ENCODE measurements at places on chromosomes 7 and 10.

DNA sequence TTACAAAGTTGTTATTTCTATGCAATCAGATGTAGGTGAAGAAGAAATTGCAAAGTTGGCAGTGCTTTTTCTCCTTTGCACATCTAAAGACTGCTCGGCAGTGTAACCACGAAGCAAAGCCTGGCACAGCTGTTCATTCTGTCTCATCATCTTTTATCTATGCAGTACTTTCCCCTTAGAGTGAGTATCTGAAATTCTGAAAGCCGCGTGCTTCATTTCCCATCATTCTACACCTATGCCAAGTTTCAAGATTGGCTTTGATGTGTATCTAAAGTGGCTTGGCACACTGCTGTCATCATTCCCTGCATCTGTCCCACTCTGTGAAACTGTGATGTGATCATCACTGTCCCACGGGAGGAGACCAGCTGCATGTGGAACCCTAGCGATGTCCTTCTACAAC is 15.2 kb downstream of the SOSTDC1 start:
- DNase-seq: no peak

DNA sequence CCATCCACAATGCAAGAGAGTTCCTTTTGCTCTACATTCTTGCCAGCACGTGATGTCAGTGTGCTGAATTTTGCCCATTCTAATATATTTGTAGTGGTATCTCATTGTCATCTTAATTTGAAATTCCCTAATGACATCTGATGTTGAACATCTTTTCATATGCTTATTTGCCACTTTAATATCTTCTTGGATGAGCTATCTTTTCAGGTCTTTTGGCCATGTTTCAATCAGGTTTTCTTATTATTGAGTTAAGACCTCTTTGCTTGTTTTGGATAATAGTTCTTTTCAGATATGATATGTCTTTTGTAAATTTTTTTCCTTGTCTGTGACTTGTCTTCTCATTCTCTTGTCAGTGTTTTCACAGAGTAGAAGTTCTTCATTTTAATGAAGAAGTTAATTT is 20.4 kb upstream of the FAM3C start:
- DNase-seq: no peak

DNA sequence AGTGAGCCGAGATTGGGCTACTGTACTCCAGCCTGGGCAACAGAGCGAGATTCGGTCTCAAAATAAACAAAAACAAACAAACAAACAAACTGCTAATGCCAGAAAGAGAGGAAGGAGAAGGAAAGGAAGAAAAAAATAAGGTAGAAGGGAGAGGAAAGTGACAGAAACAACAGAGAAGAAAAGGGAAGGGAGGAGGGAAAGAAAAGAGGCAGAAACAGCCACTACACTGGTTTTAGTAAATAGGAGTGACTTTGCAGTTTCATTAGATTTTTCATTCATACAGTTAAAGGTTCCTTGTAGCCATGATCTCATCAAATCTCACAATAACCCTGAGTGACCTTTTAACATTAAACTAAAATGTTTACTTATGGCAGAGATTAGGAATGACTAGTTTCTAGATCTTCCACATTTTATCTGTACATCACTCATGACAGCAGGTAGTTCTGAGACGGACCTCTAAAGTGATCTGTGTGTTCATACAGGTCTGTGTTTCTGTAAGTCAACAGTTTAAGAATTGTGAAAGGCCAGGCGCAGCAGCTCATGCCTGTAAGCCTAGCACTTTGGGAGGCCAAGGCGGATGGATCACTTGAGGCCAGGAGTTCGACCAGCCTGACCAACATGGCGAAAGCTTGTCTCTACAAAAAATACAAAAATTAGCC is 191.3 kb upstream of the KLF14 start:
- DNase-seq: no peak

- DNase-seq: no peak
Observed at GRCh38 chr7:141700848-141701371, 1.1 kb downstream of the DENND11 start.

DNA sequence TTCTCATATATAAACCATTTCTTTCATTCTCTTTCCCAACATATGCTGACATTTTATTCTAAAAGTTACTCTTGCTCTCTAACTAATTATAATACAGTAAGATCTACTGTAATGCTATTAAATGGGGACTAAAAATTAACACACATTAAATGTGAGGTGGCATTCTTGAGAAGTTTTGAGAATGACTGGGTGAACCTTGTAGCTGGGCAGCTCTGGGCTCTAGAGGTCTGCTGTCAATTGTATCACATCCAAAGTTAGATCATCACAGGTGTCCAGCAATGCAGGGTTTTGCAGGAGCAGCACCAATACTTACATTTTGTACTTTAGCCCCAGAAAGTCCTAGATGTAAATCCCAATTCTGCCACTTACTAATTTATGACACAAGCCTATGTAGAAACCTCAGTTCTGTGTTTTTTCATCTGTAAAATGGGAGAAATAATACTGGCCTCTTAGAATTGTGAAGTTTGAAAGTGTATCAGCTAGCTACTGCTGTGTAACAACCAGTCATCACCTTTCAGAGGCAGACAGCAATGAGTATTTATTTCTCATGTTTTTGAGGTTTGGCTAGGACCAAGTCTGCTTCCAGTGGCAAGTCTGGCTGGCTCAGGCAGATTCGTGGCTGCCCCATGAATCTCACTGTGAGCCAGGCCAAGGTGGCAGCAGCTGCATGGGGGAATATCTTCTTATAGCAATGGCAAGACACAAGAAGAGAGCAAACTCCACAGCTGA is 79.6 kb upstream of the EMX2 start:
- DNase-seq: no peak

DNA sequence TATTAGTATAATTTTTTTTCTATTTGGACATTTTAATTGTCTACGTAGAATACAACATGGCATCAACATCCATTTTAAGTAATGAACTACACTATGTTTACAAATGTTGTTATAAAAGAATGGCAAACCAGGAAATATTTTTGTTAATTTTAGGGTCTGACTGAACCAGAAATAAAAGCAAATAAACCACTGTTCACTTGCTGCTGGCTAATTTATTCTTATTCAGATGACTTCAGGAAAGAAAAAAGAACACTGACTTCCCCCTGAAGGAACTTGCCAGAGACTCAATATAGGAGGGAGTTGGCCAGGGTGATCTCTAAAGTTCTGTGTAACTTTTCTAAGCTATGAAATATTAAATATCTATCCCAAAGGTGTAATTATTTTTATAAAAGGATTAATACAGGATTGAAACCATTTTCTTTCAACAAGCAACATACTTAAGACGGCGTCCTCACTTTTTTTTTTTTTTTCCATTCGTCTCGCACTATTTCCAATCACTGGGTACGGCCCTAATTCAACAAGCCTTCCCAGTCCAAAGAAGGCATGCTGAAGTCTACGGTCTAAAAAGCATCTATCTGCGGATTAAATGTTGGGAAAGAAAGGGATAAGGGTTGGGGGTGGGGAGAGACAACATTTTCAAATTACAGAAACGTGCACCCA is 1.2 kb downstream of the USP6NL start:
- no peak for DNase-seq

GRCh38 chr10:120253131-120253530 is 203.9 kb upstream of the PLPP4 start:
- no peak for DNase-seq

- no peak for DNase-seq
Observed at GRCh38 chr7:157224627-157225026, 85.9 kb downstream of the UBE3C start.

GRCh38 chr7:595621-596010 is 76.0 kb upstream of the PDGFA start:
- DNase-seq: no peak

GRCh38 chr7:108067844-108068243 is 62.3 kb downstream of the LAMB4 start:
- DNase-seq: no peak
